Hindlimb muscle (tissue), 1 donor: ENCODE measurements at places on chromosomes 7 and 10. TPM values are rescaled to one million over a fixed set of nuclear protein-coding genes. Genes with fewer than 3 reads are reported as not detected.

- no peak for DNase-seq
Measured at GRCh38 chr10:71358277-71358676, 38.4 kb upstream of the CDH23 start.

GRCh38 chr10:133526957-133527588, at the start of gene CYP2E1:
Gene CYP2E1 (plus strand): TSS chr10:133527363. CDS start chr10:133527396, 33 bp downstream.
- DNase-seq: no peak

- no peak for DNase-seq
Measured at GRCh38 chr10:61869774-61870525, 31.5 kb upstream of the ARID5B start.

DNA sequence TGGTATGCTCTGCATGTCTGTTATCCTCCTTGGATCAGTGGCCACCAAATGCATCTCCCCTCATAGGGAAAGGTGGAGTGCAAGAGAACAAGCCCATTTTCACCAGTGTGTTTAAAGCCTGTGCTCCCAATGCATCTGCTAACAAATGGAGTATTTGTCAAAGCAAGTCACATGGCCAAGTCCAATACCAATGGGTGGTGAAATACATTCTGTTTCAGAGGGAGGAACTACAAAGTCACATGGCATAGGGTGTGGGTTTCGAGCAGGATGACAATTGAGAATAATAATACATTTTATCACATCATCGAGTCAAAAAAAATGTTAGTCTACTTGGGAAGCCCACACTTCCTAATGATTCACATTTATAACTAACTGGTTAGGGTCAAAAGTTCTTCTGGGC, 62.7 kb downstream of the SUGCT start:
- DNase-seq: no peak

DNA sequence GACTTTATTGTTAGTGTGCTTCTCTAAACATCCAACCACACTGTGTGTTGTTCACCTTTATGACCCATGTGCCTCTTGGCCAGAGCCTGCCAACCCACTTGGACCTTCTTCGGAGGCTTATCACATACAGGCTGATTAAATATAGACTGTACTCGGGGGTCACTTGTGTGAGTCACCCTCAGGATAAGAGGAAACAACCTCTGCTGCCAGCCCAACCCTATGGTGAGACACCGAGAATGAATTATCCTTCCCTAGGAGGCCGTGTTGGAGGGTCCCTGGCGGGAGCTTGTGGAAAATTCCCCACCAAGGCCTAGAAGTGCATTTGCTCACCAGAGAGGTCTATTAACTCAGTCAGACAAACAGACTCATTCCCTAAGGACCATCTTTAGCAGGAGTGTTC, 63.0 kb downstream of the FAS start:
- no peak for DNase-seq

- no peak for DNase-seq
Measured at GRCh38 chr7:28542410-28542809, 130.1 kb downstream of the CREB5 start.

- DNase-seq: no peak
Measured at GRCh38 chr10:36761121-36761520, 364.3 kb upstream of the ANKRD30A start.

DNA sequence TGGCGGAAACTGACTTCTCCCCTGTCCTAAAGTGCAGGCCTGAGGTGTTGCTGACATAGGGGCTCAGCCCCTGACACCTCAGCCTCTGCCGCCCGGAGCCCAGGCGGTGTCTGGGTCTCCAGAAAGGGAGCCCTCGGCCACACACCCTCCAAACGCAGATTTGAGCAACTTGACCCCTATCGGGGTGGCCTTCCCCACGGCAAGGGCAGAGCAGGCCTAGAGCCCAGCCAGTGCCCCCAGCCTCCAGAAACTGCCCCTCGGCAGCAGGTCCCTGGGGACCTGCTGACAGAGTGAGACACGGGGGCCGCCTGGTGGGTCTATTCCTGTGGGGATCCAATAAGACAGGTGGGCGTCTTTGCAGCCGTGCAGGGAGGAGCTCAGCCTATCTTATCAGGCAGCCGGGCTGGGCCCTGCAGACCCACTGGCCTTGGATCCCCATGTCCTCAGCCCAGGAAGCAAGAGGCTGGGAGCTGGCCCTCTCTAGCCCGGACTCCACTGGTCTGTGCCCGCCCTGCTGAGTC, 11.0 kb downstream of the TMEM184A start:
- no peak for DNase-seq

- DNase-seq: no peak
Measured at GRCh38 chr7:25349283-25350017, 121.2 kb upstream of the NPVF start.

DNA sequence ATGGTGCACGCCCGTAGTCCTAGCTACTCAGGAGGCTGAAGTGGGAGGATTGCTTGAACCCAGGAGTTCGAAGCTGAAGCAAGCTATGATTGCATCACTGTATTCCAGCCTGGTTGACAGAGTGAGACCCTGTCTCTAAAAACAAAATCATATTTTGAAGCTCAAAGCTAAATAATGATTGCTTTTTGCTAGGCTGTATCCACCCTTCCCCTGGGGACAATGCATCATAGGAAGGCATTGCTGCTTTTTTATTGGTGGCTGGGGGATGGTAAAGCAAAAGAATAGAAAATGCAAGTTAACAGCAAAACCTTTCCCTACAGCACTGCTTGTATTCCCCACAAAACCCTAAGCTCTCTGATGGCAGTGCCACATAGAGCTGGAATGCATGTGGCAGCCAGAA, 107.5 kb upstream of the WAC start:
- DNase-seq: no peak

GRCh38 chr10:49664842-49665355, 14.6 kb upstream of the C10orf53 start:
- no peak for DNase-seq

DNA sequence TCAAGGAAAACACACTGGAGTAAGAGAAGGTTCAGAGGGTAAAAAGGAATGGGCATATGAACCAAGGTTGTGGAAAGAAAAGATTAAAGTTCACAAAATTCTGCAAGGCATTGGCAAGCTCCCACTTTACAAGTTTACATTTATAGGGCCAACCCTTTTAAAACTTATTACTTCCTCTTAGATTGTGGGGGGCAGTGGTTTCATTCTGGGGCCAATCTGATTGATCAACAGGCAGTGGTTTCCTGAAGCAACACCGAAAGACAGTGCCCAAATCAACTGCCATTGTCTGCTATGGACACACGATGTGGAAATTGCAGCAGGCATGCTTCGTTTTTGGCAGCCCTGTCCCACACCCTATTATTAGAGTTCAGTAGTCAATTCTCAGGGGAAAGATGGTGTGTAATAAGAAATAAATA, 154.0 kb downstream of the SGMS1 start:
- no peak for DNase-seq

GRCh38 chr7:150404172-150404804, 25.2 kb downstream of the ZNF775 start:
- no peak for DNase-seq

- DNase-seq: no peak
Measured at GRCh38 chr10:126294451-126294850, 93.8 kb downstream of the ADAM12 start.

- DNase-seq: peak; percentile 79
Measured at GRCh38 chr10:68600041-68600778, 40.1 kb downstream of the TET1 start.

DNA sequence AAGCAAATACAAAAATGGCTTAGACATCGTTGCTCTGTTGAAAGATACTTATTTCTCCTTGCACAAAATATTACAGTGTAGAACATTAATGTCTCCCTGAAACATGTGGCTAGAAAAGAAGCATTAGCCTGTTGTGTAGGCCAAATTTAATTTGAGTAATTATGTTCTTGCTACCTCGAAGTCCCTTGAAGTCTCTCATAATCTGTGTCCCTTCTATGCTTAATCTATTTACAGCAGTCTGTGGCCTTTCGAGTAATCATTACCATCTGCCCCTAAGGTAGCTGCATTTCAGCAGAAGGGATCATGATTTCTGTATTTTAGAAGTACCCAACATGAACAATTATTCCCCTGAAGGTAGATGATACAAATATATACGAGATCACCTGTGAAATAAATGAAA, 615.2 kb downstream of the GRM8 start:
- DNase-seq: no peak

DNA sequence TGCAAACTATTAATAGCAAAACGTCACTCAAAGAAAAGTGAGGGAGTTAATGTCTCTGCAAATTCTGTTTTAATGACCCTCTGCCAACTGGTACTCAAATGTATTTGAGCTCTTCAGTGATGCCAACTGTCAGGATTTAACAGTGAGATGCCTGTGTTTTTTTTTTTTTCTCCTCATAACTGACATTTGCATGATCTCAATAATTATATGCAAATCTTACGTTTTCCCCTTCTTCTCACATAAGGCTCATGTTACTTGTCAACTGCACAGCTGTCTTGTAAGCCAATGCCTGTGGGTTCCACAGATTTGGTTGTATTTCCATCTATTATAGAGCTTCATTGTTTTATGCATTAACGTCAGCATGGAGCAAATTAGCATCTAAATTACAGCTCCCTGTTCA, 38.2 kb downstream of the PPP1R3A start:
- no peak for DNase-seq

DNA sequence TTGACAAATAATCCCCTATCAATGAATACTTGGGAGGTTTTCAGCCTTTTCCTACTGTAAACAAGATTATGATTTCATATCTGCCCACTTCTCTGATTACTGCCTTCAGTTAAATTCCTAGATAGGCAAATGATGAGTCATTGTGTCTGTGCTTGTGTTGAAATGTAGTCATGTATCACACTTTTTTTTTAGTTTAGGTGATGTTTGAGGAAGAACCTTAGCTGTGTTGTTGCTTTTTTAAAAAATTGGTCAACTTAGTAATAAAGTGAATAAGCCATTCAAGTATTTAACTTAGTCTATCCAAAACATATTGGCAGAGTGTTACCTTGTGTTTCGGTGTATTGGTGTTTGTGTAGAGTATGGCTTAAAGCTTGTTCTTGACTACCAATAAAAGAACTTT, 60.0 kb downstream of the WAC start:
- no peak for DNase-seq

DNA sequence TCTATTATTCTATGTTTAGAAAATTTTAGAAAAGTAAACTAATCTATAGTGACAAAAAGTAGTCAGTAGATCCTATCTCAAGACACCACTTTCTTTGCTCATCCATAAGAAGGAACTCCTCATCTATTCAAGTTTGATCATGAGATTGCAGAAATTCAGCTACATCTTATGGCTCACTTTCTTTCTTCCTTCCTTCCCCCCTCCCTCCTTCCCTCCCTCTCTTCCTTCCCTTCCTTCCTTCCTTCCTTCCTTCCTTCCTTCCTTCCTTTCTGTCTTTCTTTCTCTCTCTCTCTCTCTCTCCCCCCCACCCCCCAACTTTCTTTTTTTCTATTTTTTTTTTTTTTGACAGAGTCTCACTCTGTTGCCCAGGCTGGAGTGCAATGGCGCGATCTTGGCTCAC, 35.3 kb upstream of the SRPK2 start:
- DNase-seq: no peak

GRCh38 chr10:121753726-121754476, 155.7 kb upstream of the FGFR2 start:
- DNase-seq: no peak

GRCh38 chr10:16182688-16183087, 254.1 kb upstream of the PTER start:
- no peak for DNase-seq

DNA sequence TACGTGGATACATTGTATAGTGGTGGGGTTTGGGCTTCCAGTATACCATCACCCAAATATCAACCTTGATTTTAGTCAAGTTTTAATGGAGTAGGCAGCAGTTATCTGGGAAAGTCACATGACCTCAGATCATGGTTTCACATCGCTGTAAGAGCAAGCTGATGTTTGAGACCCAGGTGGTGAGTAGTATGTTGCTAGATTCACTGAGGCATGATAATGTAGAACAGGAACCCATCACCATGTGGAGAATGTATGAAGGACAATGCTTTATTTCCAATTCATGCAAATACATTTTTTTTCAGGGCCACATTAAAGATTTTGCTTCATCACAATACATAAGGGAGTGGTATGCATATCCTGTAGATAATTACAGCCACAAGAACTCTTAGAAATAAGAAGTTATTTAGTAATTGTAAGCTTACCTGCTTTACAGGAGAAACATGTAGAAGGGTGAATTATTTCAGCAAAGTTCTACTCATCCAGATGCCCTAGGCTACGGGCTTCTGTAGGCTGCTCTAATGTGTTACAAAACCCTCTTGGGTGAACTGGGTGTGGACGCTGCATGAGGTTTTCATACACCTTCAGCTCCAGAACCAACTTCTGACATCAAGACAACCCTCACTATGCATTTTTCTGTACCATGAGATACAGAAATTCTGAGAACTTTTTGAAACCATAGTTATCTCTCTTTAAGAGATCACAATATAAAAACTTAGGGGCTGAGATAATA, 27.6 kb upstream of the LAMB4 start:
- DNase-seq: no peak

DNA sequence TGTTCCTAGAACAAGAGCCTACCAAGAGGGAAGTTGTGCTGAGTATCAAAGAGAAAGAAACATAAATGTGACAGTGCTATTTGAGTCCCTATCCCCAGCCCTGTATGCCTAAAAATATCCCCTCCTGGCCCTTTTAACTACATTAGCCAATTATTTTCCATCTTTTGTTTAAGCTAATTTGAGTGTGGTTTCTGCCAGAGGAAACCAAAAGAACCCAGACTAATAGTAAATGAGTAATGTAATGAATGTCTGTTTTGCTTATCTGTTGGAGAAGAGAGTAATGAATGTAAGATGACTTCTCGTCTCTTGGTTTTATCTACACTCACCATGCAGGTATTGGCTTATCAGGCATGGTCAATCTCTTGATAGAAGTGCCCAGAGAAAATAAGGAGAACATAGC, 134.4 kb upstream of the CDK1 start:
- DNase-seq: no peak

GRCh38 chr7:38178695-38179344, 775 bp downstream of the STARD3NL start:
- DNase-seq: no peak

- no peak for DNase-seq
Measured at GRCh38 chr10:102715880-102716279, 1.4 kb downstream of the SFXN2 start.

DNA sequence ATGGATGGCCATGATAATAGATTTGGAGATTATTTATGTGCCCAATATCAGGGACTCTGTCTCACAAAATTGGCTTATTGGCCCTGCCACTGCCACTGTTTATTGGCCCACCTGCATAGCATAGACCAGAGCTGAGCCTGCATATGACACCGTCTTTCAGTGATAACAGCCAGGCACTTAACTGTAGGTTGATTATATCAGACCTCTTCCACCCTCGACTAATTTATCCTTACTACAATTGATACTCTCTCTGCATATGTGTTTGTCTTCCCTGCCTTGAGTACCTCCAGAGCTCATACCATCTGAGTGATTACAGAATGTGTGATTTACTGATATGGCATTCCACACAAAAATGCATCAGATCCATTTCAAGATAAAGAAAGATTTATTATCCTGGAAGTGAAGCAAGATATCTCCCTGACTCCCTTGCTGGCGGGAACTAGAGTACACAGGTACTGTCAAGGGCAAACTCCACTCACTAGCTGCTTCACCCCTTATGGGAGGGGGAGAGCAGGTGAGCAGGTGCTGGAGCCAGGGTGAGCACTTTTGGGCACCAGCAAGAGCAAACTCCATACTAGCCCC, 13.1 kb upstream of the SAMD9L start:
- DNase-seq: no peak

GRCh38 chr10:30353851-30354250, 4.8 kb upstream of the MTPAP start:
- DNase-seq: no peak

Gene JAZF1
- 24.9 TPM for polyA plus RNA-seq

Gene OR2F2
- polyA plus RNA-seq: not detected

Gene CPED1
- 8.2 TPM for polyA plus RNA-seq

Gene C10orf67
- not detected for polyA plus RNA-seq

Gene ADAMTS14
- 24.6 TPM for polyA plus RNA-seq

Gene ZNF488
- 3.6 TPM for polyA plus RNA-seq

Gene TMEM184A
- polyA plus RNA-seq: 0.92 TPM

Gene CYP3A4
- polyA plus RNA-seq: not detected
